ENCODE measurements at places on chromosomes 2 and 18.

GRCh38 chr2:108637304-108637669, 82.0 kb upstream of the RANBP2 start:
- DNase-seq, result no peak

GRCh38 chr2:964562-964961, 13.9 kb downstream of the SNTG2 start:
- no peak for DNase-seq

DNA sequence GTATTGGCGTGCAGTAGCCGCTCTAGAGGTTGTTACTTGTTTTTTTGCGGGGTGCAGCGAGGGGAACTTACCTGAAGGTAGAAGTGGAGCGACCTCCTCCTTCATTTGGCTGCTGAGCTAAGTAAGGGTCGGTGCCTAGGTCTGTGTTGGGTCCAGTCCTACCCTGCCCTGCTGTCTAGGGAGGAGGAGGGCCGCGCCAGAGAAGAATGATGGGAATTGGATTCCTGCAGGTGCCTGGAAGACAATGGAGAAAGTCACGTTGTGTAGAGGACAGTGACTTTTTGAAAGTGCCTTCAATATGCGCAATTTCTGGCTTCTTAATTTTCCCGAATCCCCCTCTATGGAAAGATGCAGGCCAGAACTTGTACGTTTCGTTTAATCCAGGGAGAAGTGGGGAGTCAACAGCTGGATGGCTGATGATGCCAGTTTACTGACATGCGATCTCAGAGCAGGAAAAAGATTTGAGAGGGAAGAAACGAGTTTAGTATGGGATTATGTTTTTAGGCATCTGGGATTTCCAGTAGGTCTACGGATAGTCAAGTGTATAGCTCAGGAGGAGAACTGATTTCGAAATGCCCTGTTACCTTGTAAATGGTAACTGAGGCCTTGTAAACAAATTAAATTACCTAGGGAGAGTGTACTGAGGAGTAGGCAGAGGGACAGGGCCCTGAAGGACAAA, 653 bp downstream of the MRPS9 start:
- DNase-seq, result no peak

GRCh38 chr18:59820663-59821062, 79.1 kb upstream of the PMAIP1 start:
- no peak for DNase-seq
